Right hindlimb (tissue), 1 donor: ENCODE measurements at places on chromosomes 2 and 18.

GRCh38 chr2:231732604-231733003, 24.3 kb downstream of the PTMA start:
- no peak for DNase-seq

DNA sequence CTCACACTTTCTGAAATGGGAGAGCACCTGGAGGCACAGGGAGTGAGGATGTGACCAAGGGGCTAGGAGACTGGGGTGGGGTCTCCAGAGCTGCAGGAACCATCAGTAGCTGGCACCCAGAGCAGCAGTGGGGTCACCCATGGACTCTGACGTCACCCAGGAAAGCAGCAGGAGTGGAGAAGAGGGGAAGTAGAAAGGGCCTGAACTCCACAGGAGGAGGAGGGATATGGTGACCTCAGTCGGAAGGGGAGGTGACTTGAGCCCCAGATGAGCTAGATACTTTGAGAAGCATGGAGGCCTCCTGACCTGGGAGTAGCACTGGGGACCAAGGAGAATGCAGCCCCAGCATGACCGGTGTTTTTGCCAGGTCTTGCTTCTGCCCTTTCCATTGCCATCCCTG, 8.8 kb downstream of the NMUR1 start:
- no peak for DNase-seq

- DNase-seq: no peak
These were observed 1.0 kb upstream of the ESPNL start for GRCh38 chr2:238098901-238099713.

DNA sequence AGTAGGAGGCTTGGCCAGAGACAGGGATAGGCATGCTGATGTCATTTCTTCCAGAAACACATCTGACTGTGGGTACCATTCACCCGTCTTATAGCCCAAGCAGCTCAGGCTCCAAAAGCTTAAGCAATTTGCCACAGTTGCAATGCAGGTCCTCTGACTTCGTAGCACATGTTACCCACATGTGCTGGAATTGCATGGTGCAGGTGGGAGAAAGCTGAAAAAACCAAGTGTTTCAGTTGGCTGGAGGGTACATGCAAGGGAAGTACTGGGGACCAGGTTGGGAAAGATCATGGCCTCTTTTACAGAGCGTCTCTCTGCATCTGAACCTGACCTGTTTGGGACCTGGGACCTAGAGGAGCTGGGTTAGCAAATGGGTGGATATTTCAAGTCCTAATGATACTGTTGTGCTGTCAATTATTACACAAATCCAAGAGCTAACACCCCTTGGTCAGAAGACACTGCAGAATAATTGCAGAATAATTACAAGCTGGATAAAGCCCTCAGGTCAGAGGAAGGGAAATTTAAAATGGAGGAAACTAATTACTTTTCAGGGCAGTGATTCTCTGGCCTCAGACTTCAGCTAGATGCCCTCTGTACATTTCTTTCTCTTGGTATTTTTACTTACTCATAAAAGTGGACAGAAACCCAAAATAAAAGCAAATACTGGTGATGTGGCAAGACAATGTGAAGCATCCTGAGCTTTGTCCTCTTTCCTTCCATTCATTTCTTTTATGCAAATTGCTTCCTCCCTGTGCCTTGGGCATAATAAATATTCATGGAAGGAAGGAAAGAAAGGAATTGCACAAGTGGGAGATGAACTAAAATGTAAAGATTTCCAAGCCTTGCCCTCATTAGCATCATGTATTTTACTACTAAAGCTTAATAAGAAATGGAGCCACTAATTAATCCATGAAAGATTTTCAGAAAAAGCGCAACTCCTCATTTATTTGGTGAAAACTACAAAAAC, 45.6 kb upstream of the TTC39C start:
- no peak for DNase-seq

- no peak for DNase-seq
These were observed 111.1 kb downstream of the AP1S3 start for GRCh38 chr2:223725986-223726970.

DNA sequence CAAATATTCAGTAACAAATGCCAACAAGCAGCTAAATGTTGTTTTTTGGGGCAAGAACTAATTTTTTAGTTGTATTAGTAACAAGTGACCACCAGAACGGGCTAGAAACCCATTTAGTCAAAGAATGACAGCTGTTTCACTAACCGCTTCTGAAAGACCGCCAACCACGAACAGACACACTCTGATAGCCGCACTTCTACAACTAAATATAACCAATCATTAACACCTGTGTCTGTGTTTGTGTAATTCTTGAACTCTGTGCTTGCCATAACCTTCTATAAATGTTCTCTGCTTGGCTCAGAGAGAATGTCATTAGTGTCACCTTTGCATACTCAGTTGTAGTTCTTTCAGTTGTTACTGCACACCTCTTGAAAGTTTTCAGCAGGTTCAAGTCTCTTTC, 526.3 kb upstream of the LRRTM1 start:
- DNase-seq: no peak

DNA sequence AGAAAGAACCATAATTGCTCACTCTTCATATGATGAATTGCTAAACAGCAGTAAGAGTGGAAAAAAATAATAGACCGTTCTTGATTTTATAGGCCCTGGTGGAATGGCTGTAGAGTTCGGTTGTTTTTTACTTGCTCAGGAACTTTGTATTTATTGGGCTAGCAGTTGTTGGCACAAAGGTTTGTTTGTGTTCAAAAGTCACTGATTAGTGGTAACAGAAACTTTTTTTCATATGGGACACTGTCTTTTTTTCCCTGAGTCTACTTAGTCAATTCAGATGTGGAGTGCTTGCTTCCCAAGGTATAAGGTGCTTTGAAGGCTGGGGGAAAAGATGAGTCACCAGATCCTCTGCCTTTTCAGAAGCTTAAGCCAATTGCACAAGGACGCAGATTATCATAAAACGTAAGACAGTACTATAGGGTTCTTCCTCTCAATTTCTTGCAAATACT, 25.8 kb downstream of the PHLPP1 start:
- DNase-seq: no peak

DNA sequence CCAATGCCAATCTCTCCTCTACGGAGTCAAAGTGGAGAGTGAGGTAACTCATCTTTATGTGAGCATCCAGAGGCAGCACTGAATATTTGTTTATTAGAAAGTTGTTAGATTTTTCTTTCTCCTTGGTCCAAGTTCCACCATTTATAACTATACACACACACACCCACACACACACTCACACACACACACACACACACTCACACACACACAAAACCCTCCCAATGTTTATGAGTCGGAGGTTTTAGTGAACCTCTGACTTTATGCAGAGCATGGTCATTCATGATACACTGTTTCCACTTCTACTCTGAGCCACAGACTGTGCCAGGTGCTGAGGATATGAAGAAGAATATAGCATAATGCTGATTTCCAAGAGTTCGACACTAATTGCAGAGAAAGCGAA, 132.9 kb upstream of the CCDC68 start:
- DNase-seq: no peak

GRCh38 chr2:160934991-160935390, 225.2 kb upstream of the TANK start:
- no peak for DNase-seq

GRCh38 chr2:118481299-118481698, 366.1 kb downstream of the EN1 start:
- DNase-seq: no peak

GRCh38 chr2:99708231-99708630, 218.4 kb upstream of the REV1 start:
- peak; percentile 76 for DNase-seq

GRCh38 chr2:235463893-235464292, 29.9 kb upstream of the AGAP1 start:
- DNase-seq: no peak

DNA sequence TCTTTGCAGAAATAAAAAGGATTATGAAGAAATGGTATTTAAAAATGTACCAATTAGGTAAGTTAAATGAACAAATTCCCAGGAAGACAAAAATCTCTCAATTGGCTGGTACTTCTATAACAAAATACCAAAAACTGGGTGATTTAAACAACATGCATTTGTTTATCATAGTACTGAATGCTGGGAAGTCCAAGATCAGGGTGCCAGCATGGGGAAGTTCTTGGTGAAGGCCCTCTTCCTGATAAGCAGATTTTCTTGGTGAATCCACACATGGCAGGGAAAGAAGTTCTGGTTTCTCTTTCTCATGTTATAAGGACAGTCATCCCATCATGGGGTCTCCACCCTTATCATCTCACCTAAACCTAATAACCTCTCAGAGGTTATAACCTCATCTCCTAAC, 271.6 kb upstream of the SETBP1 start:
- DNase-seq: no peak

- peak; percentile 34 for DNase-seq
These were observed 1.9 kb downstream of the CLK1 start for GRCh38 chr2:200862532-200863000.

DNA sequence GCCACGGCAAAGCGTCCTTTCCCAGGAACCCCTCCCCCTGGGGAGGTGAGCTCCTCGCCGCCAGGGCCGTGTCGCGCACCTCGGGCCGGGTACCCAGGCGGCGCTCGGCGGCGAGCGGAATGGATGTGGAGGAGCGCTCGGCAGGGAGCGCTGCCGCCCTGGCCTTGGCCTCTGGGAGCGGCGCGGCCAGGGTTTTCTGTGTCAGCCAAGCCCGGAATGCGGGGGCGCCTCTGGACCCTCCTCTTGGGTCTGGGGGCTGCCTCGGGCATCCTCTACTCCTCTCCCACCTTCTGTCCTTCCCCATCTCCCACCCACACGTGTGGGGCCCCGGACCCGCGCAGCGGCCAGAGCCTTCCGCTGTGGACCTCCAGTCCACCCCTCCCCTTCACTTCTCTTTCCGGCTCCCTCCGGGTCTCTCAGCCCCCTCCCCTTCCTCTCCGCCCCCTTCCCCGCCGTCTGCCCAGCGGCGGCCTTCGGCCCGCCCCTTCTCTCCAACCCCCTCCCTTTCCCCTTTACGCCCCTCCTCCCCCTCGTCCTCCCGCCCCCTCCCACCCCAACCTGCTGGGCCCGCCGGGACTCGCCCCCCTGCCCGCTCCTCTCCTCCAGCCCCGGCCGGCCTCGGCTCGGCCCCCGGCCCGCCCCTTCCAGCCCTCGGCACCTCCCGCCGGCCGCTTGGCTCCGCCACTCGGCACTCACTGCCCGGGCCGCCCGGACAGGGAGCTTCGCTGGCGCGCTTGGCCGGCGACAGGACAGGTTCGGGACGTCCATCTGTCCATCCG, at the start of gene MERTK:
MERTK (plus strand) TSS at position 684 of the 779 bp plus-strand sequence. CDS start 129 bp downstream, outside the sequence.
- DNase-seq: peak; percentile 96

- peak; percentile 41 for DNase-seq
These were observed 502.0 kb downstream of the SLC4A3 start for GRCh38 chr2:220129391-220129790.

DNA sequence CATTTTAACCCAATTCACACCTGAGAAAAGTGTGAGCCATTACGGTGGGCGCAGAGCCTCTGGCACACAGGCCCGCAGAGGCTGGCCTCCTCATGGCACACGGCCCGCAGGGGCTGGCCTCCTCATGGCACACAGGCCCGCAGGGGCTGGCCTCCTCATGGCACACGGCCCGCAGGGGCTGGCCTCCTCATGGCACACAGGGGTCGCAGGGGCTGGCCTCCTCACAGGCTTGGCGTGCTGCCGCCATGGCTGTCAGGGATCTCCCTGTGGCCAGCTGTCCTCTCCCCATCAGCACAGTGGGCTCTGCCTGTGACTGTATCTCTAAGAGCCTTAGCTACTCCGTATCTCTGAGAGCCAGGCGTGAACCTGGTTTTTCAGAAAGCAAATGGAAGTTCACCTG, 24.6 kb downstream of the ANO7 start:
- no peak for DNase-seq

DNA sequence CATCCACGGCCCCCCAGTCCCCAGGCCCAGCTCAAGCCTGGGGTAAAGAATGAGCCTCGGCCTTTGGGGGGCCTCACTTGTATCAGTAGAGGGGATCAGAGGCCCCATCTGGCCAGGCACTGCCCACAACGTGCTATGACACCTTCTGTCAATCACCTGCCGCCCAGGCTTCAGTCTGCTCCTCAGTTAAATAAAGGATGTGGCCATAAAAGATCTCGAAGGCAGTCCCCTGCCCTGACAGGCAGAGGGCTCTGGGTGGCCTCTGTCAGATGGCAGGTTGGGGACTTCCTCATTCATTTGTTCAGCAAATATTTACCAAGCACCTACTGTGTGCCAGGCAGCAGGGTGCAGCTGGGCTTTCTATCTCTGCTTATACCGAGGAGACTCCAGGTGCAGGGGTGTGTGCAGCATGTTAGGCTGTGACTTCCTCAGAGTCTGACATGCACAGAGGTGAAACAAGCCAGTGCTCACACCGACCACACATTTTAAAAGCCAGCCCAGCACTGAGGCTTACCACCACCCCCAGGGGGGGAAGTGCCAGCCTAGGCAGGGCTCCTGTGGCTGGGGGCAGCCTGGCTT, 166.4 kb downstream of the GALNT1 start:
- no peak for DNase-seq

- DNase-seq: peak; percentile 88
These were observed 465 bp downstream of the SEPTIN10 start for GRCh38 chr2:109613081-109613921.

GRCh38 chr2:195606179-195606578, 50.8 kb upstream of the SLC39A10 start:
- DNase-seq: no peak

- DNase-seq: no peak
These were observed 170.1 kb downstream of the LAMA1 start for GRCh38 chr18:6947338-6948030.

- DNase-seq: peak; percentile 61
These were observed 858 bp downstream of the KCNS3 start for GRCh38 chr2:17879137-17879912.

DNA sequence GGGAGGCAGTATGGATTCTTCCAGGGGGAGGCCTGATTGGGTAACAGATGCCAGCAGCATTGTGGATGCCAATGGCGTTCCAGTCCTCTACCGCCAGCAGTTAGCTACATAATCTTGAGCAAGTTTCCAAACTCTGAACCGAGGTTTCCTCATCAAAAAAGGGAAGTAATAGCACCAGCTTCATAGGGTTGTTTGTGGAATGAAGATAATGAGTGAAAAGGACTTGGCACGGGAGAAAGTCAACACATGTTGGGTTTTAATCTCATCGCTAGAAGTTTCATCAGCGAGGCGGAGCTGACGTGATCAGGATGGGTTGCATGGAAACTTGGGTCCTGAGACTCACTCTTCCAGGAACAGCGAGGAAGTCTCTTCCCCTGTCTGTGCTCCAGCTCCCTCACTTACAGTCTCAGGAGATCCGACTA, 266.7 kb downstream of the SH3BP4 start:
- no peak for DNase-seq

GRCh38 chr18:35130236-35130635, 89.0 kb downstream of the MAPRE2 start:
- no peak for DNase-seq

DNA sequence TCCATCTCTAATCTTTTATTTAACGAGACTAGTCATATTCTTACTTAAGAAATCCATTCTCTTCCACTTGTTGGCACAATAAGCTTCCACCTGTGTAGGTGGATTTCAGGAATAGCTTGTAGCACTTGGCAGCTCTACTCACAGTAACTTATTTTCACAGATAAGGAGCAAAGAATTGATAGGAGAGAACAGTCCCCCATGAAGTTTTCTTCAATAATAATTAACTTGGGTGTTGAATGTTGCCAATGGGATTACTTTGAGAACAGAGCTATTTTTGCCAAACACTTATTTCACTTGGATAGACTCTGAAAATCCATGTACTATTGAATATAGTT, 1388.6 kb upstream of the PIK3C3 start:
- no peak for DNase-seq
